ENCODE measurements at places on chromosomes 12 and 14.

DNA sequence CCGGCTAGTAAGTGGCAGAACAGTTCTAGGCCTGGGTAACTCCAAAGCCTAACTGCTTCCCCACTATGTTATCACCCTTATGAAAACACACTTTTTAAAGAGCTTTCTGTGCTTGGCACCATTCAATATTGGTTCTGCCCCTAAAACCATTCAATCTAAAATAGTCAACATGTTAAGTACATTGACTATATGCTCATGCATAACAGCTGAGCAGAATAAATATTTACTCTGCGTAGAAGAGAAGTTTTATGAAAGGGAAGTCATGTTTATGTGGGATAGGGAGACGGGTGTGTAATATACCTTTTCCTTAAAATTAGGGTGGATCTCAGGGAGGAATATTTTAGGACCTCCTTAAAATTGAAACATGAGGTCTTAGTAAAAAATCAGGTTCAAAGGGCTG is 80.5 kb downstream of the SAMD4A start:
- no peak for DNase-seq

DNA sequence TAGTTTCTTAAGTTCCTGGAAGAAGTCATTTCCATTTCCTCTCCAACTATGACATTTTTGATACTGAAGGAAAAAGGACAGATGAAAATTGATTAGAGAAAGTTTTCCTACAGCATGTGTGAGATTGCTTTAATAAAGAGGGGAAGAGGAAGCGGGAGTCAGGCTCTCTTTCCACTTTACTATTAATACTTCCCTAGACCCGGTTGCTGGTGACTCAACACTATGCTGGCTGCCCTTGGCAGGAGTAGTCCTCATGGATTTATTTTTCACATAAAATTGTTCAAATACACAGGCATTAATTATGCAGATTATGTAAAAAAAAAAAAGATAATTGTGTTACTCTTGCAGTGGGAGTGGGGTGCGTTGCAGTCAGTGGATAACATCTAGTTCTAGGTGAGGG is 293.4 kb downstream of the EGLN3 start:
- DNase-seq: no peak

DNA sequence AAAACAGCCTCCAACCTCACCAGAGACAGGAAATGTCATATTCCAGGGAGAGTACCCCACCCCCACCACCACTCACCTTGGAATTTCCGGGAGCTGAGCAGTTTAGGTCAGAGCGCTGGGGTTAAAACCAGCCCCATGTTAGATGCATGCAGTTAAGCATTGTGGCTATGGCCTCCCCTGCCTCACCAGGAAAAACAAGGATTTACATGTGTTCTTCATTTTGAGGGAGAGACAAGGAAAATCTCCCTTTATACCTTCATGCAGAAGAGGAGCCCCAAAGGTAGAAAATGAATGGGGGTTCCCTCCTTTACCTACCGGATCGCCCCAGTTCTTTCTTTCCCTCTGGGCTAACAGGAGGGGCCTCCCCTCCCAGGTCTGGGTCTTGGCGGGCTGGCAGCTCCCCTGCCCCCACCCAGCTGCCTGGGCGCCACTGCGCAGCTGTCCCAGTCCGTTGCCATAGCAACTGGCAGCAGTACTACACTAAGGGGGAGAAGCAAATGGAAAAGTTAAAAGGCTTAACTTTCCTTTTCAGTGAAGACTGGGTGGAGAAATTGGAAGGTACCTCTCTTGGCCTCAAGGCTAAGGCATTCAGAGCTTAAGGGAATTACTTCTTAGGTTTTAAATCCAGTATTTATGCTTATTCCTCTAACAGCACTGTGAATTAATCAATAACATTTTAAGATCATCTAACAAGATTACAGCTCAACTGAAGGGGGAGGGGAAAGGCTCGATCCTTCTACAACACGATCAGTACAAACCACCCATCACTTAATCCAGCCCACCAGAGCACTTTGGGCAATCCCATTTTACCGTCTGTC is 20.5 kb downstream of the CBX5 start:
- no peak for DNase-seq

GRCh38 chr14:90674043-90674670 is 142.1 kb downstream of the TTC7B start:
- DNase-seq: no peak

- no peak for DNase-seq
These were observed 6.6 kb downstream of the LRRC9 start for GRCh38 chr14:59926534-59926933.

DNA sequence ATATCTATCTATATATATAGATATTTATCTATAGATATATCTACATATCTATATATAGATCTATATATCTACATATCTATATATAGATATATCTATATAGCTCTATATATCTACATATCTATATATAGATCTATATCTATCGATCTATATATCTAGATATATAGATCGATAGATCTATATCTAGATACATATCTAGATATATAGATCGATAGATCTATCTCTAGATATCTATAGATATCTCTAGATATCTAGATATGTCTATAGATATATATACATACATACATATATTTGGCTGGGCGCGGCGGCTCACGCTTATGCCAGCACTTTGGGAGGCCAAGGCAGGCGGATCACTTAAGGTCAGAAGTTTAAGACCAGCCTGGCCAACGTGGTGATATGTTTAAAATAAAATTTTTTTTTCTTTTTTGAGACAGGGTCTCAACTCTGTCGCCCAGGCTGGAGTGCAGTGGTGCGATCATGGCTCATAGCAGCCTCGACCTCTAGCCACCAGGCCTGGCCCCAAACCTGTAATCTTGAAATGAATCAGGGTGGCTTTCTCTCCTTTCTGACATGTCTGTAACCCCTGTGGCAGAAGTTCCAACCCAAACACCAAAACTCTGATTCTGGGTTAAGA is 18.1 kb downstream of the ARPC3 start:
- DNase-seq: no peak
